ENCODE measurements at places on chromosomes 3 and 15.

GRCh38 chr3:107392549-107393165 is 15.4 kb downstream of the CCDC54 start:
- no peak for DNase-seq

DNA sequence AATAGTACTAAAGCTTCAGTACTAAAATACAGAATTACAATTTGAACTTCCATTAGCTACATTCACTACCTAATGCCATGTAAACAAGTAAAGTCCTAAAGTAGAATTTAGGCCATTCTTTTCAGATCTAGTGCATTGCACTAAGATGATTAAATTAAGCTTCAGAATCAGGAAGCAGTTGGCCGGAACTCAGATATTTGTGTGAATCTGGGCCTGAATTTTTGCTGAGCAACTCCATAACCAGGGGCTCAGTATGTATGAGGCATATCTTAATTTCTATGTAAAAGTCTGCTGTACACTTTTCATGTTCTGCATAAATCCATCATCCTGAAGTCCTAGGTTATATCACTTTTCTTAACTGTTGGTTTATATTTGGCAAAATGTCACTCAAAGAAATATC is 246.4 kb downstream of the RBMS3 start:
- DNase-seq, result no peak

DNA sequence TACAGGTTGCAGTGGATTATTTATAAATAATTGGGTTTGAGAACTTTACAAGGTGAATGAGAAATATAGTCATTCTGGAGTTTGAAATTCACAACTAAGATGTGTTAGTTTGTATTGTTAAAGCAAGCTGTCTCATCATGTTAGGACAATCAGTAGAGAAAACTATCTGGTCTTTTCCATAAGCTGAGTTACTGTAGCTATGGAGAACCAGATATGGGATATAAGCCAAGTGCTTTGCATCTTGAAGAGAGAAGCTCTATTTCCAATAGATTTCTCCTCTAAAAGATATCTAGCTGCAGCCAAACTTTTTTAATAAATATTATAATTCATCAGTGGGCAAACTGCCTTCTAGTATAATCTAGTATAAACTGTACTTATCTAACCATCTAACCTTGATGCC is 11.3 kb downstream of the P3H2 start:
- no peak for DNase-seq

- DNase-seq, result no peak
These were observed 6.9 kb downstream of the PLCH1 start for GRCh38 chr3:155737844-155738460.

GRCh38 chr15:95522533-95522932 is 808.0 kb upstream of the NR2F2 start:
- DNase-seq, result no peak

DNA sequence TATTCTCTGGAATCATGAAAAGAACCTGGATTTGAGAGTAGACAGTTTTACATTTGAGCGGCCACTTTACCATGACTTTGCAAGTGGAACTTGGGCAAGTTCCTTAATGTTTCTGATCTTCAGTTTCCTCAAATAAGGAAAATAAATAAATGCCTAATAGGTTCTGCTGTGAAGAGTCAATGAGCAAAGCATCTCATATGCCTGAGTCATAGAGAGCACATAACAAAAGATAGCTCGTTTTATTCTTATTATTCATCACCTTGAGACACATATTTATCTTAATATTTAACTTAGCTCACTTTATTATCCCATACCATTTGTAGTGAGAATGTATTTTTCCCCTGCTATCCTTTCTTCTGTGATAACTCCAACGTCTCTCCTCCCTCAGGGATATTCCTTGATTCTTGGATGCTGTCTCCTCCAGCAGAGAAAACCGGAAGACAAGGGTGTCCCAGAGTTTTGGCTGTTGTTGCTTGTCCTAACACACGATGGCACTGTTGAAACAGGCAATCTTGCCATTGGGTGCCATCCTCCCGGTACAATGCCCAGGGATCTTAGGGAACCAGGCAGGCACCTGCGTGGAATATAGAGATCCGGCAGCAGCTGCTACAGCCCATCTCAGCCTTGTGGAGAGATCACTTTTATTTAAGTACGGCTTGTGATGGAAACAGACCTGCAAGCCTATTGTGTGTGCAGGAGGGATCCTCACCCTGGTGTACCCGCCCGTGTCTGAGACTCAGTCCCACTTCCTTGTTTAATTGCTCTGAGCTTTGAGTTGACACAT is 33.3 kb upstream of the VPS33B start:
- DNase-seq, result no peak

DNA sequence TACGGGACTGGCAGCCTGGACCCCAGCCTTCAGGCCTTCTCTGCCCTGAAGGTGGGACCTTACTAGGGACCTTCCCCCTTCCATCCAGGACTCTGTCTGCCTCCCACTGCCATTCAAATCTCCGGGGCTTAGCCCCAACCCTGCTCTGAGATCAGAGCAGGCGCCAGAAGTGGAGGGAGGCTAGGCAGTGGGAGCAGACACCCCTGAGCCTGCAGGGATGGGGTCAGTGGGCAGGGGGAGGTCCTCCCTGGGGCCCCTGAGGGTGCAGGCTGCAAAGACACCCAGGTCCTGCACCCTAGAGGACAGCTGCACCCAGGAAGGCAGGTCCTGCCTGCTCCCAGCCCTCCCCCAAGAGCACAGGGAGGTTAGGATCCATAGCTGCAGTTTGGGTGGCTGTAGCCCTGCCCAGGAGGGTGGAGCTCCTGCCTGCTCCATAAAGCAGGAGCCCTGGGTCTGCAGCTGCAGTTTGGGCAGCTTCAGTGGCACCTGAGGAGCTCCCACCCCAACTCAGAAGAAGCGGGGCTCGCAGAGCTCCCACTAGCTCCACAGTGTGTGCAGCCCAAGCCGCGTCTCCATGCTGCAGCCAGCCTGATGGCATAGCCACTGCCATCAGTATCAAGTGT is 8.1 kb upstream of the POC1A start:
- no peak for DNase-seq

GRCh38 chr3:154334973-154335420 is 10.7 kb upstream of the DHX36 start:
- no peak for DNase-seq

- DNase-seq, result no peak
These were observed 218.4 kb upstream of the TRIM42 start for GRCh38 chr3:140459462-140459861.

GRCh38 chr3:10883478-10884234 is 67.6 kb downstream of the SLC6A11 start:
- DNase-seq, result no peak

DNA sequence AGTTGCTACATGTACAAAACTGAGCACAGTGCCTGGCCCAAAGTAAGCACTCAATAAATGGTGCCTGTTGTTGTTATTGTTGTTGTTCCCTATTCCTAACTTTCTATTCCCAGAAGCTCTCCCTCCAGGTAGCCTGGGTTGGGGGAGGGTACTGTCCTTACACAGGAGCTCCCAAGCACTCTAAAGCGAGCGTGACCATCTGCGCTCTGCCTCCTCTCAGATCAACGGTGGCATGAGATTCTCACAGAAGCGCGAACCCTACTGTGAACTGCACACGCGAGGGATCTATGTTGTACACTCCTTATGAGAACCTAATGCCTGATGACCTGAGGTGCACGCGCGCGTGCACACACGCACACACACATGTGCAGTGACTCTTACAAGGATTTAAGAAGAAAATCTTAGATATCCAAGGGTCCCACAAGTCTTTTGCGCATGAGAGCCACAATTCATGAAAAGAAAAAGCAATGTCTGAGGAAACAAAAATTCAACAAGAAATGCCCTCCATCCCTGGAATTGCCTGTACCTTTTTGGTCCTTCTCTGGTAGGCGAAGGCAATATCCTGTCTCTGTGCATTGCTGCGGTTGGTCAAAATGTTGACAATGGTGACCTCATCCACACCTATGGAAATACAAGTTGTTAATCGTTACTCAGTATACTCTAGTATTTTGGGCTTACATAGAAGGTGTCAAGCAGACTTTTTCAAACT is 33.7 kb downstream of the ANXA2 start:
- no peak for DNase-seq

GRCh38 chr15:92130244-92130643 is 263.4 kb upstream of the ST8SIA2 start:
- no peak for DNase-seq

DNA sequence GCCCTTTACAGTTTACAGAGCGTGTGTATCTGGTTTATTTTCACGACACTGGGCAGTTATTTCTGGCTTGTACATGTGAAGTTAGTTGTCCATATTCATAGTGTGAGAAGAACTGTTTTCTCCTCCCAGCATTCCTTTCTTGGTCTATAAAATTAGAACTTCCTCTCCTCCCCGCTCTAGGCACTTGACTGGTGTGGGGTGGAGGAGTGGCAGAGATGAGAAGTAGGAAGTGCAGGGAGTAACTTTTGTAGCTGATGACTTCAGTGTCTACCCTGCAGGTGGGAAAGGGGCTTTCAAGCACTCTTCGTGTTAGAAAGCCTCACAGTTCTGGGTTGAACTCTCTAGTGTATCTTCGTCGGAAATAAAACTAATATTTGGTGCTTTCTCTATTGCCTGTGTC is 13.4 kb downstream of the APOD start:
- DNase-seq, result no peak

- DNase-seq, result no peak
These were observed 50.9 kb downstream of the ZPLD1 start for GRCh38 chr3:102485701-102486100.

DNA sequence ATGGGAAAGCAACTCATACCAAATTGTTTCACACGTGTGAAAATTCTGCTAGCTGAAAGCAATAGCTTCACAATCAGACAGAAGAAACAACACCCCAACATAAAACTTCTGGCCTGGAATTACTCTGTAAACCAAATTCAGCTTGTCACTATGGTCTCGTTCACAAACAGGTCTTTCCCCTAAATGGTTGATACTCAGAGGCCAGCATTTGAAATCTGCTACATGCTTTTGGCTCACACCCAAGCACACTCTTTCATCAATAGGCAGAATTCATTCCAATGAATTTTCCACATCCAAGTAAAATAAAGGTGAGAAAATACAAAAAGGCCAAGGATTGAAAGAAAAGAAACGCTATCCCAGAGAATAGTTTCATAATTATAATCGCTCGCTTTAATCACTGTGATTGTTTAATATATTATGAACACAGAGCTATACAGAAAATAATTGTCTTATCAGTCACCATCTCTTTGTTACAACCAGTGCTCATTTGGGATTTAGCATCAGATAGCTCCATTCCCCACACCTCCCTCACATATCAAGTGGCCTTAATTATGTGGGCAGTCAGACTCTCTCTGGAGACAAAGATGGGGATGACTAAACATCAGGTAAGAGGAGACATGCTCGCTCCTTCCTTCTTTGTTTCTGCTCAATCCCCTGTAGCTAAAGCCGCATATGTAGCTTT is 503.8 kb upstream of the ARRDC4 start:
- DNase-seq, result no peak

- no peak for DNase-seq
These were observed 44.4 kb downstream of the ITGA11 start for GRCh38 chr15:68387381-68388143.

DNA sequence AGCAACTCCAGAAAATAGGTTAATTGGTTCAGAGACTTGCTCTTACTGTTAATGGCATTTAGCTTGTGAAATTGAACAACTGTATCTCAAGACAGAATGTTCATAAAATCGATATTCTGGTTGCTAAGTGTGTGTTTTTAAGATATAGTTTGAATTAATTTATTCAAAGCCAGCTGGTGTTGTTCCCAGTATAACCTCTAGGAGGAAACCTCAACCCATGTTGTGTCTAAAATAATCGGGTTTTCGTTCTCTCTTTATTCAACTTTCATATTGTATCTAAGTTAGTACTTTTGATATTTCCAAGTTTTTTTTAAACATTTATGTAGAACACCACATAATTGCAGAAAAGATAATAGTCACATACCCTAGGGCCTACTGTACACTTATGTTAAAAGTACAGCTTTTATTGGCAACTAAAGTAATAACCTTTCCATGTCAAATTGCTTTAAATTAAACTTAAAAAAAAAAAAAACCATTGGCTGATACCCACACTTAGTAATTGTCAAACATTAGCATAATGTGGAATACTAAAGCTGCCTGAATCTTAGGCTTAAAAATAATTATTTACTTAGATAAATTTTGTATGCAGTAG is 90.9 kb downstream of the SAMMSON start:
- DNase-seq, result no peak

DNA sequence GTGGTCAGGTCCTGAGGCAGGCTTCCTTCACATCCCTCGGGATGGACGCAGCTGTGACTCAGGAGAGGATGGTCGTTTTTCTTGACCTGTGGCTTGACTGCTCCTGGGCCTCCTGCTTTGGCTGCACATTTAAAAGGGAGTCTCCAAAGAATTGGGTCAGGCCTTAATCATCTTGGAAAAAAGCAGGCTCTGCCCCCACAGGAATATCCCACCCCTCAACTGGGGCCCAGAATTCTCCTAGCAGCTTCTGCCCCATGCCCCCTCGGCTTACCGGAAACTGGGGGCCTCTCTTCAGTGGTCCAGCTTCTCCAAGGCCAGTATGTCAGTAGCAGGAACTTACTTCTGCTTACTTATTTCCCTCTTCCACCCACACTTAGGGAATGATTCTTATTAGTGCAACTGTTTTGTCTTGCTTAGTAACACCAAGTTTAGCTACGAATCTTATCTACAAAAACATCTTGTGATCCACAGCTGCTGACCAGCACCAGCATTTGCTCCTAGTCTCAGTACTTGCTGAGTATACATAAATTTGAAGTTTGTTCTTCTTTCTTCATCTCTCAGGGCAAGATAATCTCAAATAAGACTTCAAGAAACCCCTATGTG is 35.7 kb downstream of the ATG7 start:
- no peak for DNase-seq

GRCh38 chr3:115960799-115961198 is 337.5 kb downstream of the GAP43 start:
- DNase-seq, result no peak

- DNase-seq, result no peak
These were observed 31.7 kb downstream of the SPINK8 start for GRCh38 chr3:48301800-48302166.

- DNase-seq, result no peak
These were observed 93.2 kb upstream of the ARHGEF3 start for GRCh38 chr3:56894881-56895431.

- DNase-seq, result no peak
These were observed 4.7 kb downstream of the NR1D2 start for GRCh38 chr3:23949784-23950183.
